ENCODE measurements at places on chromosomes 7 and 10.

DNA sequence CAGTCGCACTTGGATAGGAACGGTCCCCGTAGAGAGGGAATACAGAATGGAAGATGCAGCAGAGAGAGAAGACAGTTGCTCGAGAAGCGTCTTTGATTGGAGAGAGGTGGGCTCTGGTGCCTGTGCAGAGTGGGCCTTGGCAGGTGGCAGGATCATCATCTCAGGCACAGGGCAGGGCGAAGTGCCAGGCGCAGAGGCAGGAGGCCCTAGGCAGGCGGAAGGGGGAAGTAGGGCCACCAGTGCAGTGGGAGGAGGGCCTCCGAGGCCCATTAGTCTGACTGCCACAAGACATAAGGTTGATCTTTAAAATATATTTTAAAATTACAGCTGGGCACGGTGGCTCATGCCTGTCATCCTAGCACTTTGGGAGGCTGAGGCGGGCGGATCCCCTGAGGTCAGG lies 10.1 kb downstream of the CARD11 start:
- no peak for DNase-seq

- DNase-seq: no peak
These were observed 216.5 kb upstream of the MKLN1 start for GRCh38 chr7:131111081-131111576.

DNA sequence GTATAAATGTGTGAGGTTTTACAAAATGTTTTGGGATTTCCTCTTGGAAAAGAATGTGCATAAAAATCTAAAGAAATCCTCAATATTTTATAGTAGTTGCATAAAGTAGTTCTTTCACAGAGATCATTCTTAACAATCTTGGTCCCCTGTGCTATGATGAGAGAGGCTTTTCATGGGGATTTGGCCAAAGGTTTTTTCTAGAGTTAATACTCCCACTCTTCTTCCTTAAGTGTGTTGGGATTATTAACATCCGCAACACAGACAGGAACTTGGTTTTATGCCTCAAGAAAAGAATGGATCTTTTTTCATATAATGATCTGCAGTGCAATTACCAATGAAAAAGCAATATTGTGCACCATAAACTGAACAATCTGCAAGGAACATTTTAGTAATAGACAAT lies 71.5 kb downstream of the AGMO start:
- DNase-seq: no peak

DNA sequence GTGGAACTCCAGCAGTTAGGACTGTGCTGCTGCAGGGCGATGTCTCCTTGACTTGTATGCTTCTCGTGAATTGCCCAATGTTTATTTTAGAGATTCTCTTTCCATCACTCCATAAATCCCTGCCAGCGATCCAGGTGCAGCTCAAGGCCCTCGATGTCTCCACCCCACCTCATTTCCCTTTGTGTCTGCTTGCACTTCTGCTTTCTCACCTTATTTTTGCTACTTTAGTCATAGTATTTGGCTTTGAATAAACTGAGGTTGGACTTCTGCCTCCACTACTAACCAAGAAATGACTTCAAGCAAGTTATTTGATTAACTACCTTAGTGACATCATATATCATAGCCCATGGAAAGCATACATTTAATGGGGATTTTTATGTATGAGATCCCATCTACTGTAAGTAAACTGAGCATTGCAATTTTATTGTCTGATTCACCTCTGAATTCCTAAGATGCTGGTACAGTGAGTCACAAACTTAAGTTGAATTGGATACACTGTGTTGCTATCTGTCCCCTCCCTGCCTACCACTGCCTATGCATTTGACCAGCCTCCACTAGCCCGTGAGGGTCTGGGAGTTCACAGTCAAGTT lies 255.8 kb downstream of the ABCA13 start:
- DNase-seq: no peak

- DNase-seq: no peak
These were observed 72.1 kb upstream of the SLC13A1 start for GRCh38 chr7:123271856-123272255.

- no peak for DNase-seq
These were observed 121.5 kb downstream of the TNS3 start for GRCh38 chr7:47460251-47460989.
